ENCODE measurements at places on chromosomes 5 and 9. TPM values are rescaled to one million over a fixed set of nuclear protein-coding genes. Genes with fewer than 3 reads are reported as not detected.

The IL31RA gene
- total RNA-seq, result 1.0 TPM

DNA sequence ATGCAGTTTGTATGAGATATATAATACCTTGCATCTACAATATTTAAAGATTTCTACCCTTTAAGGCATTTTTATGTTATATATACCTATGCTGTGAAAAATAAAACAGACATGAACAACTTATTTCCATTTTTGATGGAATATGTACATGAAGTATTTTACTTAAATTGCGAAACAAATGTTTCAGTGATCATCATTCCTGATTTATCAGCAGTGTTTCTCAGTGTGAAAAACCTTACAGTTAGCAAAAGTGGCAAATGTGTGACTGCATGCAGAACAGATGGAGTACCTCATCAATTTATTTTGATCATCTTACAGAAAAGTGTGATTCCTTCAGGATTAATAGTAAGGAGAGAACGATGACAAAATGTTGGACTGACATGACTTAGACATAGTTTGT, 43.1 kb downstream of the PRR16 start:
- no peak for DNase-seq

GRCh38 chr5:82325155-82325554, 47.0 kb upstream of the RPS23 start:
- no peak for DNase-seq

DNA sequence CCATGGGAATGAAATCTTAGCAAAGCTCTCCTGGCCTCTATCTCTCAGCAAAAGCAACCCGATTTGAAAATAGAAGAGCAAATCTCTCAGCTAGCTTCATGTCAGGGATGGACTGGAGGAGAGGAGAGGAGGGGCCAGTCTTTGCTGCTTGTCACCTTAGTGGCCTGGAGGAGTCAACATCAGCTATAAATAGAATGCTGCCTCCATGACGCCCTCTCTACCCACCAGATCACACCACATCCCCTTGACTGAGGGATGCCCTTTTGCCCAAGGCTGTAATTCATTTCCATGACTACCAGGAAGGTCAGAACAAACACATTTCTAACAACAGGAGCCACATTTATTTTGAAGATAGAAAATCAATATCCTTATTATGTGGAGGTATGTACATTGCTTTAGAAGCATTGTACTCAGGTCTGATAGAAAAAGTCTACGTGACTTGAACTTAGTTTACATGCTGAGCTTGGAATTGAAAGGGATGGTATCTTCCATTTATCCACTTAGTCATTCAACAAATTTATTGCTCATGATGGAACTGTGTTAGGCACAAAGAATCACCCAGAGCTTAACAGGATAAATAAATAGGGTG, 92.4 kb upstream of the LIFR start:
- DNase-seq, result peak; percentile 42

GRCh38 chr5:154917757-154918156, 20.3 kb downstream of the GEMIN5 start:
- no peak for DNase-seq

All from renal cortical epithelial cell (primary cell).